ENCODE measurements at places on chromosomes 2 and 18. TPM values are rescaled to one million over a fixed set of nuclear protein-coding genes. Genes with fewer than 3 reads are reported as not detected.

FAM228A gene
- not detected for total RNA-seq

KIAA2012 gene
- not detected for total RNA-seq

CRACDL gene
- total RNA-seq = 0.97 TPM

UGT1A7 gene
- total RNA-seq = 6.3 TPM

SNED1 gene
- 0.18 TPM for total RNA-seq

TMEM247 gene
- not detected for total RNA-seq

OSR1 gene
- total RNA-seq = 8.9 TPM

NCOA1 gene
- 9.9 TPM for total RNA-seq

PCBP1 gene
- 431 TPM for total RNA-seq

DYNAP gene
- total RNA-seq = not detected

LRP2 gene
- total RNA-seq = 0.01 TPM

MPP4 gene
- total RNA-seq = 0.06 TPM

PLCD4 gene
- total RNA-seq = 0.59 TPM

ABHD1 gene
- total RNA-seq = 1.2 TPM

NFU1 gene
- total RNA-seq = 50.5 TPM

CYP26B1 gene
- 18.3 TPM for total RNA-seq
